ENCODE measurements at places on chromosomes 7 and 10. TPM values are rescaled to one million over a fixed set of nuclear protein-coding genes. Genes with fewer than 3 reads are reported as not detected.

C10orf95 gene
- 0.49 TPM for total RNA-seq

SYNPO2L gene
- not detected for total RNA-seq

GRM8 gene
- not detected for total RNA-seq

RAB19 gene
- total RNA-seq, result 6.8 TPM

PDE1C gene
- not detected for total RNA-seq

AKR1D1 gene
- total RNA-seq, result not detected

GPR26 gene
- not detected for total RNA-seq

SKIDA1 gene
- not detected for total RNA-seq

RPEL1 gene
- 0.10 TPM for total RNA-seq

PCDH15 gene
- total RNA-seq, result not detected

LLCFC1 gene
- not detected for total RNA-seq

SEC23IP gene
- 88.6 TPM for total RNA-seq

BEND7 gene
- total RNA-seq, result not detected

KCNMA1 gene
- total RNA-seq, result not detected

DRGX gene
- not detected for total RNA-seq

RSPH10B gene
- total RNA-seq, result not detected

SSC4D gene
- 0.37 TPM for total RNA-seq

DNA sequence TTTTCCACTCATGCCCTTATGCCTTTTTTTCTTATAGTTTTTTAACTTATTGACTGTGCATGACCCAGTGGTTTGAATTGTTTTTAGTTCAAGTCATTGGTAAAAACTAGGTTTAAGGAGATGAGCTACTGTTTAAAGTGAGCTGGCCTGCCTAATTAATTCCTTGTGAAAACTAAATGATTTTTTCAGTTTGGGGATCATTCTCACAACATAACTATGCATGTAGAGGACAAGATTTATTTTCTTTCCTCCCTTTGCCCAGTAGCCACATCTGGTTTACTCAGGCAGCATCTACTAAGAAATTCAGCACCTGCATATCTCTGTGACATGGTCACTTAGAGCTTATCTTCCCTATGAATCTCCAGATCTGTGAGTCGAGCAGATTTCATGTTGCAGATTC lies 1.7 kb downstream of the ADO start:
- peak overlapping the region; percentile 94 for H3K4me3 ChIP-seq
- peaks cover 55% of the 10 kb centered on the region for H3K4me1 ChIP-seq
- H3K27me3 ChIP-seq, result no peaks in the 10 kb centered on the region
- peaks cover 45% of the 10 kb centered on the region for H3K36me3 ChIP-seq
- H3K27ac ChIP-seq, result peak overlapping the region; percentile 2

- DNase-seq, result no peak
- peaks cover 49% of the 10 kb centered on the region for H3K4me1 ChIP-seq
- peak overlapping the region; percentile 62 for H3K27ac ChIP-seq
- H3K27me3 ChIP-seq, result no peaks in the 10 kb centered on the region
Measured at GRCh38 chr10:74851831-74852230, 25.4 kb downstream of the KAT6B start.

- DNase-seq, result no peak
- no peak overlapping the region for H3K27ac ChIP-seq
- peaks cover 5% of the 10 kb centered on the region for H3K27me3 ChIP-seq
- peaks cover 3% of the 10 kb centered on the region for H3K4me1 ChIP-seq
Measured at GRCh38 chr7:112184455-112184854, 21.7 kb downstream of the DOCK4 start.

DNA sequence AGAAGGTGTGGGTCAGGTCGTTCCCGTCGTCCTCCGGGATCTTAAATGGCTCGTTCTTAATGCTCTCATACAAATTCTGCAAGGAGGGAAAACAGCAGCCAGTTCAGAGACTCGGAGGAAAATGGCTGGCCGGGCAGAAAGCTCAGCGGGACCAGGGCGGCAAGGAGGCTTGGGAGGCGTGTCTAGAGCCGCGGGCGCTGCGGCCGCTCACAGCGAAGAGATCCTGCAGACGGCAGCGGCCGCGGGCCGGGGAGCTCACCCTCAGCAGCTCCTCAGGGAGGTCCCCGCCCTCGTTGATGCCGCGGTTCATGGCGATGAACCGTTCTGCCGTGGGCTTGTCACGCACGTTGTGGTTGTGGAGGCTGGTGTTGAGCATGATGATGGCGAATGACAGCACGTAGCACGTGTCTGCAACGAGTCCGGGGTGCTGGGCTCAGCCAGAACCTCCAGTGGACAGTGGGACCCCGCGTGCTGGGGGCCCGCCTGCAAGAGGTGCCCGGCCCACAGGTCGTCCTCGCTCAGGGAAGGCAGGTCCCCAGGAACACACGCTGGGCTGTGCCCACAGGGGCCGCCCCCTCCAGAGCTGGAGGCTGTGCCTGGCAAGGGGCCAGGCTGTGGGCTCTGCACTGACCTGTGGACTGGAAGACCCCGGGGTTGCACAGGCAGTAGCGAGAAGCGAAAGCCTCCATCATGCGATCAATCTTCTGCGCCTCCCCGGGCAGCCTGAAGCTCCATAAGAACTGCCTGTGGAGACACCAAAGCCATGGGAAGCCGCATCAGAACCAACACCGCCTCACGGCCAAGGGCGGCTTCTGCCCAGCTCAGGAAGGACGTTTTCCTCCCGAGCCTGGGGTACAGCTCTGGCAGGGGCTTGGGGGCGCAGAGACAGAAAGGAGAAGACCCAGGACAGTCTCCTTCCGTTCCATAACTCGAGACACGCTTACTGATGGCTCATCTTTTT lies 101.6 kb downstream of the CYTH3 start:
- no peaks in the 10 kb centered on the region for H3K36me3 ChIP-seq
- no peak overlapping the region for H3K27ac ChIP-seq

DNA sequence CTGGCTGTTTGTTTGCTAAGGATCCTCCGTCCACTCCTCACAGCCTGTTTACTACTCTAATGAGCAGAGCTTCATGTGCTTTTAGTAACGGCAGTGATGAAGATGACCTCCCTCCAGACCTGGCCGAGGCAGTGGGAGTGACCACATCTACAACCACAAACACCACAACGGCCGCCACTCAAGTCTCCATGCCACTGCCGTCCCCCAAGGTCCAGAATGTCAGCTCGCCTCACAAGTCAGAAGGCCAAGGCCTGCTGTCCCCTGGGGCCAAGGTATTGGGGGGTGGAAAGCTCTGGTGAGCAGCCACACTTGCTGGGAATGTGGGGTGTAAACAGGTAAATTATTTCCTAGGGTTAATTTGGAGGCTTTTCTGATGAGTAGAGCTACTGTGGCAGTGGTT lies 926.4 kb downstream of the IPMK start:
- H3K4me3 ChIP-seq, result no peak overlapping the region
- DNase-seq, result no peak
- H3K27ac ChIP-seq, result no peak overlapping the region
- no peaks in the 10 kb centered on the region for H3K36me3 ChIP-seq
- no peaks in the 10 kb centered on the region for H3K27me3 ChIP-seq
- no peaks in the 10 kb centered on the region for H3K4me1 ChIP-seq

GRCh38 chr7:95527776-95528250 lies 42.1 kb downstream of the ASB4 start:
- peaks cover 22% of the 10 kb centered on the region for H3K27me3 ChIP-seq
- no peak overlapping the region for H3K4me3 ChIP-seq
- H3K27ac ChIP-seq, result no peak overlapping the region
- H3K4me1 ChIP-seq, result no peaks in the 10 kb centered on the region
- DNase-seq, result no peak

DNA sequence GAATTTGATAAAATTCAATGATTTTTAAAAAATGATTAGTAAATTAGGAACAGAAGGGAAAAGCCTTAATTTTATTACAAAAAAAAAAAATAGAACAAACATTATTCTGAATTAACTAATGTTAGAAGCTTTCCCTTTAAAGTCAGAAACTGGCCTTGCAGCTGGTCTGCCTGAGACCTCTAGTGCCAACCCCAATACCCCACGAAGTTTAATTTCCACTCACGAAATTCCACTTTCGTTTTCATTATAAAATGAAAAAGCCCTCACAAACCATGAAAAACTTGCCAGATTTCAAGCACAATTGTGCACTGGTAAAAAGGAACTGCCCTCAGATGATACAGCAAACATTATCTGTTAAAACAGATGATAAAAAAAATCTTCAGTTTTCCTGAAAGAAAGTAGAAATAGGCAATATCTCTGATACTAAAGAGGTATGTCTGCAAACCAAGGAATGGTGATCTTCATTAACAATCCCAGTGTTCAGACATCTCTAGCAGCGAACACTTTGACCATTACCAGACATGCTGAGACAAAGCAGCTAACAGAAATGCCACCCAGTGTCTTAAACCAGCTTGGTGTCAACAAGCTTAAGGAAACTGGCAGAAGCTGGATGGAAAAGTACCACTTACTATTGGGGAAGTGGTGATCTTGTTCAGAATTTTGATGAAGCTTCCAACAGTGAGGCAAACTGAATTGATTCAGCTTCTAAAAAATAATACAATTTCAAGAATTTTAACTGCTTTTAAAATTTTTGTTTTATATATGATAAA lies 80.2 kb downstream of the PALS2 start:
- no peaks in the 10 kb centered on the region for H3K27me3 ChIP-seq
- H3K27ac ChIP-seq, result no peak overlapping the region
- peaks cover 20% of the 10 kb centered on the region for H3K36me3 ChIP-seq

- DNase-seq, result no peak
- no peaks in the 10 kb centered on the region for H3K4me1 ChIP-seq
Measured at GRCh38 chr7:81519886-81520285, 250.0 kb downstream of the HGF start.

- H3K27ac ChIP-seq, result no peak overlapping the region
- H3K36me3 ChIP-seq, result no peaks in the 10 kb centered on the region
- H3K4me3 ChIP-seq, result no peak overlapping the region
- no peak for DNase-seq
Measured at GRCh38 chr7:24498439-24498838, 74.8 kb upstream of the PALS2 start.

DNA sequence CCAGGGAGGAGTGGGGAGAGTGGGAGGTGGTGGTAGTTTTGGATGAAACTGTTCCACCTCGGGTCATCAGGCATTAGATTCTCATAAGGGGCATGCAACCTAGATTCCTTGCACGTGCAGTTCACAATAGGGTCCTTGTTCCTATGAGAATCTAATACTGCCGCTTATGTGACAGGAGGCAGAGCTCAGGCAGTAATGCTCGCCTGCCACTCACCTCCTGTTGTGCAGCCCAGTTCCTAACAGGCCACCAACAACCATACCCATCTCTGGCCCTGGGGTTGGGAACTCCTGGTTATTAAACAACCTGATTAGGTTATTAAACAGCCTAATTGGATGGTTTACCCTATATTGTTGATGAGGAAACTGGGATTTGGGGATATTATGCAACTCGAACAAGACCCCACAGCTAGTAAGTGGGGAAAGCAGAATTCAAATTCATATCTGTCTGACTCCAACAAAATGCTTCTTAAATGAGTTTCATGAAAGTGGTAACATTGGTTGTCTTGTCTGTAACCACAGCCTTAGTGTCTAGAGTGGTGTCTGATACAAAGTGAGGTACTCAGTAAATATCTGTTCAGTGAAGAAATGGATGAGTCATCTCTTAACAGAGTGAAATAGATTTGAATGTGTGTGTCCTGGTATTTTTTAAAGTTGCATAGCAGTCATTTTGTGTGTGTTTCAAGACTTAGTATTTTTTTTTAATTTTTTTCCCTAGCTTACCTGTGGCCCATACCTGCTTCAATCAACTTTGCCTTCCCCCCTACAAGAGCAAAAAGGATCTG lies 101.6 kb downstream of the HECTD2 start:
- no peaks in the 10 kb centered on the region for H3K27me3 ChIP-seq
- no peaks in the 10 kb centered on the region for H3K36me3 ChIP-seq
- no peaks in the 10 kb centered on the region for H3K4me1 ChIP-seq
- H3K27ac ChIP-seq, result no peak overlapping the region
- H3K4me3 ChIP-seq, result no peak overlapping the region

- H3K27ac ChIP-seq, result no peak overlapping the region
- peaks cover 29% of the 10 kb centered on the region for H3K36me3 ChIP-seq
- no peaks in the 10 kb centered on the region for H3K27me3 ChIP-seq
- no peak for DNase-seq
- H3K4me3 ChIP-seq, result no peak overlapping the region
Measured at GRCh38 chr10:104321226-104321625, 17.0 kb downstream of the ITPRIP start.

DNA sequence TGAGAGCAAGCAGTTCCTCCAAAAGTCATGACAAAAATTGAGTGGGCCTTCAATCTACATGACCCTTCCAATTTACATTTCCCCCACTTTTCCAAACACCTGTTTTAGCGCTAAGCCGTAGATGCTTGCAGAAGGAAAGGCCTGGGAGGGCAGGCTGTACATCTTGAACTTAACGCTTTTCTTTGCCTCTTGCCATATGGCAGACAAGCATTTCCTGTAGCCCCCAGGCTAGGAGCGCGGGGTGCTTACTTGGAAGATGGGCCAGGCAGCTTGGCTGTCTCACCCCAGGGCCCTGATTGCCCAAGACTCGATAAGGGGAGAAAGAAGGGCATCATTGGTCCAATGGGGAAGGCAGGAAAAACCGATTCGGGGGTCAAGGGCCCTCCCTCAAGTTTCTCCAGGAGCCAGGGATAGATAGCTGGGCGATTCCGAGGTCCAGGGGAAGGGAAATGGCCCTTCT lies 1.8 kb downstream of the HOXA10 start:
- no peak overlapping the region for H3K4me3 ChIP-seq
- H3K36me3 ChIP-seq, result no peaks in the 10 kb centered on the region
- DNase-seq, result no peak
- H3K27ac ChIP-seq, result no peak overlapping the region

GRCh38 chr10:88721392-88721791 lies 15.3 kb downstream of the LIPK start:
- no peaks in the 10 kb centered on the region for H3K36me3 ChIP-seq
- H3K4me3 ChIP-seq, result no peak overlapping the region
- H3K4me1 ChIP-seq, result peaks cover 8% of the 10 kb centered on the region
- DNase-seq, result no peak
- H3K27ac ChIP-seq, result no peak overlapping the region
- no peaks in the 10 kb centered on the region for H3K27me3 ChIP-seq

DNA sequence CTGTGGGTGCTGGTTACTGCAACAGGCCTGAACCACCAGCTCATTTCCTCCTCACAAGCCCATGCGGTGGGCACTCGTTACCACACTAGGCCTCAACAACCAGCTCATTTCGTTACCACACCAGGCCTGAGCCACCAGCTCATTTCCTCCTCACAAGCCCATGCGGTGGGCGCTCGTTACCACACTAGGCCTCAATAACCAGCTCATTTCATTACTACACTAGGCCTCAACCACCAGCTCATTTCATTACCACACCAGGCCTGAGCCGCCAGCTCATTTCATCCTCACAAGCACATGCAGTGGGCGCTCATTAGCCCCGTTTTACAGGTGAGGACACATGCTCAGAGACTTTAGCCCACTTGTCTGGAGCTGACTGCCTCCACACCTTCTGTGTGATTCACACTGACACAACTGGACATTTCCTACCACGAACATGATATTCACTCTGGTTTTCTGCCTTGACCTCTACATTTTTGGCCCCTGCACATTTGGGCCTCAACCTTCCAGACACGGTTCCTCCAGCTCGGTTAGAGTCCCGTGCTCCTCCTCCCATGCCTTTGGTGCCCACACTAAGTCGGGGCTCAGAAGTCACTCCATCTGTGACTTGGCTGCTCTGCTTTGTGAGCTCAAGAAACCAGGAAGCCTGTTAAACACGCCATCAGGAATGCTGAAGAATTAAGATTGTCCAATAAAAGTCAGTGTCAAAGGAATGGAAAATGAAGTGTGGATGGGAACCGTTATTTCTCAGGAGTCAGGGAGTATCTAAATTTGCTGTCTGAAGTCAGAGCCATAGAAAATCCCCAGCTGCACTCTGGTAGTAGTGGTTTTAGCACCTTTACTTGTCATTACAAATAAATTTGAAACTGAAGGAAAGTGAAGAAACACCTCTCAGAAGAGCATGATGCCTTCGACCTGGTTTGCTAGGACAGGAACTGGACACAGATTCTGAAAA lies 55.8 kb upstream of the LANCL2 start:
- H3K4me1 ChIP-seq, result peaks cover 11% of the 10 kb centered on the region
- DNase-seq, result peak; percentile 58
- peak overlapping the region; percentile 66 for H3K27ac ChIP-seq
- no peaks in the 10 kb centered on the region for H3K36me3 ChIP-seq
- peaks cover 3% of the 10 kb centered on the region for H3K27me3 ChIP-seq
